ENCODE measurements at places on chromosomes 2 and 18. TPM values are rescaled to one million over a fixed set of nuclear protein-coding genes. Genes with fewer than 3 reads are reported as not detected.

DNA sequence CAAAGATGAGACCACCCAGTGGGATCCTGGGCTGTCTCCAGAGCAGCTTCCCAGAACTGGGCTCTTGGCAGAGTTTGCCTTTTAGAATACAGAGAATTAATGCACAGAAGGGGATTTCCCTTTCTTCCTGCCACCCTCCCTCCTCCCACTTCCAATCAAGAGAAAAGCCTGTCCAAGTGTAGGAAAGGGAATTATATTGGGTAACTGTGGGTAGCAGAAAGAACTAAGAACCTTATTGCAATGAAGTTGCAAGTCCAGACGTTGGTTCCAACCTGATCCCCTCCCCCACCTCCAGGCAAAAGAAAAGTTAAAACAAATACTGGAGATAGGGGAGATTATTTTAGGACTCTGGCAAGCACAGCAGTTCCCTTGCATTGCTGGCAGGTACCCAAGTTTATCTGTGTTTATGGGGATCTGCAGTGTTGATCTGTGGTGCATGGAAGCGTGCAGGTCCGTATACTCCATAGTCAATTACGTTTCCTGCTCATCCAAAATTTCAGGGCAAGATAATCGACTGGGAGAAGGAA lies 114.3 kb downstream of the PRKCE start:
- no peak for DNase-seq

- no peak for DNase-seq
Measured at GRCh38 chr2:47675196-47675825, 107.6 kb upstream of the MSH6 start.

- DNase-seq, result peak; percentile 81
Measured at GRCh38 chr18:62526098-62527025, 3.5 kb downstream of the ZCCHC2 start.

GRCh38 chr2:224670203-224670602 lies 46.0 kb downstream of the CCDC195 start:
- no peak for DNase-seq

DNA sequence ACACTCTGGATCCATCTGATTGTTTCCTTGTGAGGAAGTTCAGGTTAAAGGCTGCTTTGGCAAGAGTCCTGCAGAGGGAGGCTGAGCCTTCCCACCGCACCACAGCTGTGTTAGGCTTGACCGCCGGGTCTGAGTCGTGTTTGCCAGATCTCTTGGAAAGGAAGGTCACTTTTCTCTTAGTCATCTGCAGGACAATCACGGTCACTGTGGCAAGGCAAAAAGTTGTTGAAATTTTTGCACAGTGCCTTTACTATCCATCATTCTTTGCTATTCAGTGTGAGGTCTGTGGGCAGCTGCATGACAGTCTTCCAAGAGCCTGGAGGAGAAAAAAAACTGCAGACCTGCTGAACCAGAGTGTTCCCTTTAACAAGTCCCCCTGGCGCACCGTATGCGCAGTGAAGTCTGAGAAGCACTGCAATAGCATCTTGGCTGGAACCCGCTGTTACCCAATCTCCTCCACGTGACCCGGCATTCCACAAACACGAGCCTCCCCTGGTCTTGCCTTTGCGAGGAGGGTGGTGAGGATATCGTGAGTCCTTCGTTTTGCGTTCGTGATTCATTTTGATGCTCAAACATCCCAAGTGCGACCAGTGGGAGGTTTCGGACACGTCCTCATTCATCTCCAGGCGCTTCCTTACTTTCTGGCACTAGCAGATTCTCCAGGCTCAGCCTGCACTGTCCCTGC lies 23.0 kb downstream of the BIN1 start:
- DNase-seq, result peak; percentile 37

The CDH2 gene
- total RNA-seq, result 39.2 TPM

The SLC20A1 gene
- total RNA-seq, result 209 TPM

Measured in PC-3 (cell line).